ENCODE measurements at places on chromosomes 7 and 10. TPM values are rescaled to one million over a fixed set of nuclear protein-coding genes. Genes with fewer than 3 reads are reported as not detected.

DNA sequence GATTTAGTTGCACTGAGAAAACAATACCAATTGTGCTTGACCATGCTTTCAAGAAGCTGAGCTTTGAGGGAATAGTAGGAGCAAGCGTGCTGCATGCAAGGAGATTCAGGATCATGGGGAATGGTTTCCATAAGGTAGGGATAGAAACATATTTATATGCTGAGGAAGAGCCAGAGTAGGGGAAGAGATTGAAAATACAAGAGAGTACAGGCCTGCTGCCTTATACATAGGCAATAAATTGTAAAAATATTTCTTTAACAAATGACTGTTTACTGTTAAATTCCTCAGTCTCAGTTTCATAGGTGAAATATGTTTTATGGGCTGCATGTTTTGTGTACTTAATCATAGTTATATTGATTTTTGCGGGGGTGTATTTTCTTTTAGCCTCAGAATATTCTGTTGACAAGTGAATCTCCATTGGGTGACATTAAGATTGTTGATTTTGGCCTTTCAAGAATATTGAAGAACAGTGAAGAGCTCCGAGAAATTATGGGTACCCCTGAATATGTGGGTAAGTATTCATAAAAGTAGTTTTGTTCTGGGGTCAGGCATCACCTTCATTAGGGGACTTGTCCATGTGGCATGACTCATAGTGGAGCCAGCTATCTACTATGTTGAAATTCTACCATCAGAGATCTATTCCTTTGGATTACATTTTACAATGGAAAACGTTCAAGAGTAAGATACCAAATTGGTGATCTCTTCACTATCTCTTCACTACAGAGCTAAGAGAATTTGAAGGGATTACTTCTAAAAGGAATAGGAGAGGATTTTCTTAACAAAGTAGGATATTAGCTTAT lies 36.5 kb downstream of the STK17A start:
- DNase-seq, result no peak

- no peak for DNase-seq
Observed at GRCh38 chr7:144588559-144589051, 185.1 kb upstream of the NOBOX start.

GRCh38 chr10:78765726-78766335 lies 302.9 kb upstream of the ZMIZ1 start:
- DNase-seq, result no peak

- DNase-seq, result peak; percentile 52
Observed at GRCh38 chr10:86139066-86139657, 227.4 kb downstream of the GRID1 start.

GRCh38 chr10:21368022-21368582 lies 157.4 kb downstream of the SKIDA1 start:
- no peak for DNase-seq

- DNase-seq, result no peak
Observed at GRCh38 chr7:102890292-102890970, 22.4 kb upstream of the LRRC17 start.

GRCh38 chr7:13800694-13801448 lies 188.6 kb downstream of the ETV1 start:
- DNase-seq, result no peak

GRCh38 chr10:74745449-74745848 lies 81.0 kb upstream of the KAT6B start:
- DNase-seq, result no peak

The CNPY1 gene
- total RNA-seq, result not detected

The MTG1 gene
- 28.8 TPM for total RNA-seq

- DNase-seq, result no peak
Observed at GRCh38 chr10:83820033-83820432, 319.3 kb upstream of the GHITM start.

The WNT16 gene
- not detected for total RNA-seq

The FGFBP3 gene
- 27.6 TPM for total RNA-seq

Measured in neural progenitor cell (in vitro differentiated cells).